Left ventricle myocardium superior (tissue), 1 donor: ENCODE measurements at places on chromosomes 12 and 14. TPM values are rescaled to one million over a fixed set of nuclear protein-coding genes. Genes with fewer than 3 reads are reported as not detected.

DNA sequence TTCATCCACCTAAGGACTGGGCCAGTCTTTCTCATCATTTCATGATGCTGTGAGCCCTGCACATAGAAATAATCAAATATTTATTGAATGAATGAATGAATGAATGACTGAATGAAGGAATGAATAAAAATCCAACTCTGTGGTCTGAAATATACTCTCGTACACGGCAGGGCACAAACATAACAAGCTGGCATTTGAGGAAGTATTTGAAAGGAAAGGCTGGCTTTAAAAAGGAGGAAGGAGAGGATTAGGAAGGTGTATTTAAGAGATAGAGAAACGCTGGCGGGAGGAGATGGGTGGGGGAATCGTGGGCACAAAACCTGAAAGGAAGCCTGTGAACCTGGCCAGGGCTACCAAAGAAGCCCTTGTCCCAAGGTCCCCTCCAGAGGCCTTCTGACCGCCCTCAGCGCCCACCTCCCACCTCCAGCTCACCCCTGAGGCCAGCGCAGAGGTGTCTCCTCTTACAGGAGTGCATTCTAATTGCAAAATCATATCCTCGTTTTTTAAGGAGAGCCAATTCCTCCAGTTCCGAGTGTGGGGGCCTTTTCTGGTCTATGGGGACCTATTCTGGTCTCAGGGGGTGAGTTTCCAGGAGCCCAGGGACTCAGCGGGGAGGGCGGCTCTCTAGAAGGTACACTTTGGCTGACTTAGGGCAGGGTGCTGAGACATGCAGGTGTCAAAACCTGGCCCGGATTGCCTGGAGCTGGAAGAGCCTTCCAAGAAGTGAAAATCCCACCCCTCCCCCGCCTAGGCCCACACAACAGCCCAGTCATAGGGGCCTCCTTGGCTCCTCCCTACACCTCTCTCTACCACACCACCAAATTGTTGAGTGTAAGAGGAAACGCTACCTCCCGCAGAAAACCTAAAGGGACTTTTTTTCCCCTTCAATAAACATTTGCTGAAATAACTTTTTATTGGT lies 8.7 kb upstream of the JDP2 start:
- peak; percentile 60 for DNase-seq

DNA sequence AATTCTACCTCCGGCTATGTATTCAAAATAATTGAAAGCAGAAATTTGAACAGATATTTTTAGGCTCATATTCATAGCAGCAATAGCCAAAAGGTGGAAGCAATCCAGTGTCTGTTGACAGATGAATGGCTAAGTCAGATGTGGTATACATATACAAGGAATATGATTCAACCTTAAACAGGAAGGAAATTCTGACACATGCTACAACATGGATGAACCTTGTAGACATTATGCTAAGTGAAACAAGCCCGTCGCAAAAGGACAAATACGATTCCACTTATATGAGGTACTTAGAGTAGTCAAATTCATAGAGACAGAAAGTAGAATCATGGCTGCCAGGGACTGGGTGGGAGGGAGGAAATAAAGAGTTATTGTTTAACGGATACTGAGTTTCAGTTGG lies 331.6 kb downstream of the PCNX1 start:
- no peak for DNase-seq

The MIP gene
- total RNA-seq = not detected

The ACVRL1 gene
- 31.7 TPM for total RNA-seq

The CCDC92 gene
- 54.0 TPM for total RNA-seq

- DNase-seq = no peak
Observed at GRCh38 chr14:66196670-66197069, 289.5 kb upstream of the CCDC196 start.

DNA sequence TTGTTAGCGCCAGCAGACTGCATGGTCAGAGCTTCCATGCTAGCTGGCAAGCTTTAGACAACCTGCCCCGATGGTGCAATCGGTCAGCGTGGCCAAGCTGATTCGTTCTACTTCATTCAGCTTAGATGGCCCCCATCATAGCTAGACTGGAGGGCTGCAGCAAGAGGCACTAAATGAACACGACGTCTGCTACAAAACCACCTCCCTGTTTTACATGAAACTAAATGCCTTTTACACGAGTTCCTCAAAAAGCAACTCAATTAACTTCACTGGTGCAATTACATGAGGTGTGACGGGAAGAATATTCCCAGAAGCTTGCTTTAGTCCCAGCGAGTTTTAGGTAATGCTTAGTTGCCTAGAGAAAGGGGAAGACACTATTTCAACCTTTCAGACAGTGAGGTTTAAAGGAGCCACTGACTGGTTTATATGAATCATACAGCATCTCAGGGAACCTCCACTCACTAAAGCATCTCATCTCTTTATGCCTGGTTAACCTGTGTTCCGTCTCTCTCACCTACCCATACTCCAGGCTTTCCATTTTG lies 8.4 kb downstream of the NIN start:
- no peak for DNase-seq

DNA sequence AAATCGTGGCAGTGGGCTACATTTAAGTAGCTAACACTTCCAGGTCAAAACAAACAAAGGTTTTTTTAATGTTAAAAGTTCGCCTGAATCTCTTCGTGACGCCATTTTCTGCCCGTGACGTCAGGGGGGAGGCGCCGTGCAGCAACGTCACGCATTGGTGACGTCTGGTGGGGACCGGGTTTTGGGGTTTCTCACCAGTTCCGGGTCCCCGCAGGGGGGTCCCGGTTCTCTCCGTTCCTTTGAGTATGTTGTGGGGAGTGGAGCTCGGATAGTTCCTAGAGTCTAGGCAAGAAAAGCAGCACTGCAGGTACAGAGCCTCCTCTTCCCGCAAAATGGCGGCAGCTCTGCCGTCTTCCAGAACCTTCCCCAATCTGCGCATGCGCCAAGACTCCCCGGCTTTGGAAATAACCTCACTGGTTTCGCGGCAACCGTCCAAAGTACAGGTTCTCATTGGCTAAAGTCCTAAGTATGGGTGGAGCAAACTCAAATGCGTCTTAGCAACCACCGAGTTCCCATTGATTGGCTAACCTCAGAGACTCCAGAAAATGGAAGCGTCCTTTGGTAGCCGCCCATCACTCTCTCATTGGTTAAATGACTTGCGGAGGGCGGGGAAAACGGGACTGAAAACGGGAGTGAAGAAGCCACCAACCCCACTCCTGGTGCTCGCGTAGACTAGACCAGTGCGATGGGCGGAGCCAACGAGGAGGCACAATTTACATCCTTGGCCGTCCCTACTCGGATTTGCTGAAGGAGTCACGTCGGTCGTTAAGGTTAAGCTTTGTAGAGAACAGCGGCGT lies at the start of gene RBM23:
Gene RBM23 (minus strand): TSS at position 346 of the 797 bp plus-strand sequence.
- peak; percentile 100 for DNase-seq

DNA sequence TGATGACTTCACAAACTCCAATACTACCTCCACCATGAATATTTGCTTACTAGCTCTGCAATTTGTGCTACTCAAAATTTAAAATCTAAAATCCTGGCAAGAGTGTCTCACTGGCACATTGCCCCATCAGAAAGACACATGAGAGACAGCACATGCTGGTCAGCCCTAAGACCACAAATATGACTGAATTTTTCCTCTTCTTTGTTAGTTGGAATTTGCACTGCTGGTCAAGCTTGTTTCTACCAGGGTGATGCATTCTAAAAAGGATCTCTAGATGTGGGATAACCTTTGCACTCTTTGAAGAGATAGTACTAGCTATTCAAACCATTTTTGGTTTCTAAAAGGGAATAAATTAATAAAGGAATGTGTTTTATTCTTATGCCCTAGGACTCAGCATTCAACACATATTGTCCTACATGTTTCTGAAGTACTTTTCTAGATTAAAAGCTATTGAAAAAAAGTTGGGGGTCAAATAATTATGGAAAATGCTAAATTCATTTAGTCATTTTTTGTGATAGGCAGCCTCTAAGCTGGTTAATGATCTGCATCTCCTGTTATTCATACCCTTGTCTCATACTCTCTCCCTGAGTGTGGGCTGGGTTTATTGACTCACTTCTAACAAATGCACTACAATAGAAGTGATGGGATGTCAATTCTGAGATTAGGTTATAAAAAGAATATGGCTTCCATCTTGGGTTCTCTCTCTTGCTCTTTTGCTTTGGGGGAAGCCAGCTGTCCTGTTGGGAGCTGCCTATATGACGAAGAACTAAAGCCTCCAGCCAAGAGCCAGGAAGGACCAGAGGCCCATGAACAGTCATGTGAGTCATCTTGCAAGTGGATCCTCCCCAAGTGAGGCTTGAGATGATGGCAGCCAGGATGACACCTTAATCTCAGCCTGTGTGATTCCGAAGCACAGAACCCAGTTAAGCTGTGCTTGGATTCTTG lies 211.5 kb upstream of the CRY1 start:
- DNase-seq = no peak

The TAS2R30 gene
- total RNA-seq = 0.72 TPM

GRCh38 chr14:102491786-102492530 lies 17.6 kb downstream of the ANKRD9 start:
- peak; percentile 11 for DNase-seq

GRCh38 chr12:25689996-25690501 lies 137.0 kb upstream of the LMNTD1 start:
- peak; percentile 66 for DNase-seq

The SERPINA3 gene
- 63.5 TPM for total RNA-seq

DNA sequence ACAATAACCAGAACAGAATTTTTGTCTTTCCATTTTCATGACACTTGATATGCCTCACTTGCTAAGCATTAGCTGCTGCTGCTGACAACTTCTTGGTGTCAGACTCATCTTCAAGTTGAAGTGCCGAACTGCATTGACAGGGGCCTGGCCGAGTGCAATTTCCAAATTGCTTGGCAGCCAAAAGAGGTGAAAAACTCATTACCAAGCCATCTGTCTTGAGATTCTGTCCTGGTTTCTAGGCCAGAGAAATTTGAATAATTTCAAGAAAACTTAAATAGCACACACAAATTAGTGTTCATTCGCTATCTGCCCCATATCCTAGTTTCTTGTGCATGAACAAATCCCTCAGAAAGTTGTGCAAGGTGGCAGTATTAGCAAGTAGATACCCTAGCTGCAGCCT lies 165.3 kb upstream of the RASSF8 start:
- no peak for DNase-seq

- no peak for DNase-seq
Observed at GRCh38 chr12:28610401-28611114, 420.3 kb downstream of the CCDC91 start.

- DNase-seq = no peak
Observed at GRCh38 chr12:95970905-95971304, 25.2 kb downstream of the HAL start.

The ESRRB gene
- 4.6 TPM for total RNA-seq

The SMCO3 gene
- total RNA-seq = 0.20 TPM

DNA sequence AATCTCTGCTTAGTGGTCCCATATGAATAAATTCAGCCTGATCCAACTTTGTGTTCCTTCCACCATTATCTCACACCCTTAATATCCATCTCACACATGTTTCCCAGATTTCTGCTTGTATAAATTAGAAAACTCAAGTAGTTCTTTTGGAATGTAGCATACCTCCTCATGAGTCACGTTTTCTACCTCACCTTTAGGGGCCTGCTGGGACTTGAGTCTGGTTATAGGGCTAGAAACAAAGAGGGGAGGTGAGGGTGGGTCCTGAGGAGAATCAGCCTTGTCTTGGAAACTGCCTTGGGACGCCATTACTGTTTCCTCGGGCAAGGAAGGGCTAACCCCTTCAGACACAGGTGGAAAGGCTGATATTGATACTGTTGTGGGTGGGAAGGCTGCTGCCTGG lies 51.1 kb downstream of the EMP1 start:
- DNase-seq = no peak

GRCh38 chr12:119938049-119938667 lies 50.9 kb upstream of the BICDL1 start:
- DNase-seq = no peak

The SLC8A3 gene
- 0.12 TPM for total RNA-seq

GRCh38 chr14:81559385-81559784 lies 25.7 kb upstream of the SEL1L start:
- no peak for DNase-seq

DNA sequence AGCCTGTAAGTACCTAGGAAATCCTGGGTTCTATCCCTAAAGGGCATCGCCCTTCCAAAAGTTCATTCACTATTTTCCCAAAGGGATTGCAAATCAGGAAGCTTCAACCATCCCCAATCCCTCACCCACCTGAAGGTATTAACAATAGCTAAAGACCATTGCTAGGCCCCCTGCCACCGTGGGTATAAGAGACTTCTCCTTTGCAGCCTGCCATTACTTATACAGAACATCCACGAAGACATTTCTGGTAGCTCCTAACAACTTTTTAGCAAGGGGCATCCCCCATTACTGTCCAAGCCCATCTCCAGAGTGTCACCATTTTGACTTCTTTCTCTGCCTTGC lies 384 bp upstream of the SMUG1 start:
- DNase-seq = no peak

The IL26 gene
- total RNA-seq = not detected

The ACRBP gene
- total RNA-seq = 2.2 TPM

GRCh38 chr14:52325126-52325525 lies 11.0 kb downstream of the PTGER2 start:
- no peak for DNase-seq

DNA sequence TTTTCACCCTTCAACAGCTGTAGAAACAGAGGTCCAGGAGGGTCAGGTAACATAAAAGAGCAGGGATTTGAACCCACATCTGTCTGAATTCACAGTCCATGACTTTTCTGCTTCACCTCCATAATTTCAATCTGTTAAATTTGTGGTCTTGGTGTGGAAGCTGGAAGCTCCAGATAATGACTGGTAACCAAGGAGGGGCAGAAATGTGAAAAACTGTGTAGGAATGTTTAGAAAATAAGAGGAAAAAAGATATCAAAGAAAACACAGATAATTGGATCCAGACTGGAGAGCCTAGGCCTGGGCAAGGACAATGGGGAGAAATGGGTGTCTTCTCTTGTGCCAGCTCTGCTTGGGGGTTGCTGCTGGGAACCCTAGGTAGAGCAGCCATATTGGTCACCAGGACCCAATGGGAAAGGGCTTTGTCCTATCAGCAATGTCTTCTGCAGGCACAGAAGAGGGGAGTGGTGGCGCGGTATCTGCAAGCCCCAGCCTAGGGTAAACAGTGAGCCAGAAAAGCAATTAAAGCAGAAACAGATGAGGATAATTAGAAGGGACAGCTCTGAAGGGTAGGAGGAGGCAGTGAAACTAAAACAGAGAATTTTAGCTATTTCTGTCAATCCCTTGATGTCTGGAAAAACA lies 54.3 kb upstream of the CCDC91 start:
- DNase-seq = no peak

GRCh38 chr12:25388183-25388582 lies 137.5 kb upstream of the KRAS start:
- no peak for DNase-seq

- DNase-seq = no peak
Observed at GRCh38 chr12:89427508-89428156, 75.3 kb upstream of the DUSP6 start.

DNA sequence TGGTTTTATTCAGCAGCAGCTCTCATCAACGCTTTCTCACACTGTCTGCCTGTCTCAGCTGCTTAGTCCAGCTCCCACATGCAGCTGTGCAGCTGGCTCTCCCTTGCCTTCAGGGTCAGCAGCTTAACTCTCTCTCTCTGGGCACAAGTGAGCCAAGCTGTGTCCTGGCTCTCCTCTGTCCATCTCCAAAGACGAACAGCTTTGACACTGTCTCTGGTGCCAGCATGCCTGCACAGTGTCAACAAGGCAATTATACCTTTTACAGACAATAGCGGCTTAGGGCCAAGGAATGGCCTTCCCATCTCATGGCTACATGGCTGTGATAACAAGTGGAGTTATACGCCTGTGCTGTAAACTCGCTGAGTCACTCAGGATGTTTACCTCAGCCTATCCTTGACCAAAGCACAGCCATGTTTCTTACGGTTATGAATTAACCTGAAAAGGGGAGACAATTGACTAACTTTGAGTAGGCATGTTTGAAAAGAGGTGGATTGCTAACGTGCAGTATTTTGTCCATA lies 38.4 kb upstream of the MANSC4 start:
- DNase-seq = no peak

GRCh38 chr14:86299994-86300393 lies 770.0 kb downstream of the FLRT2 start:
- DNase-seq = no peak
